ENCODE measurements at places on chromosomes 3 and 15.

DNA sequence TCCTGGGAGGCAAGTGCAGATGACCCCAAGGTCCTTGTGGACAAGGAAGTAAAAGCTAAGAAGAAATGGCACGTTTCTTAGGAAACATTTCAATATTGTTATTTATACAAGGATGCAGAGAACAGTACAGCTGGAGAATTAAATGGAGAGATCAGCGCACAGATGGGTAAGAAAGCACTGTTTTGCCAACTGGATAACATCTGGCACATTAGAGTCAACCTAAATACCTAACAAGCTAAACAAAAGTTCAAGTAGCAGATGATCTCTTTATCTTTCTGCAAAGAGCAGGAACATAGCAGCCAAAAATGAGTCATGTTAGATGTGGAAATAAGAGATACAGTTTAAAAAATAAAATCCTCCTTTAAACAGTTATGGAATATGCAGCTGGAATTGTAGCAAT, 15.7 kb upstream of the DPPA4 start:
- H3K4me3 ChIP-seq: no peak overlapping the region
- no peaks in the 10 kb centered on the region for H3K36me3 ChIP-seq
- no peak for DNase-seq
- no peak overlapping the region for H3K27ac ChIP-seq

DNA sequence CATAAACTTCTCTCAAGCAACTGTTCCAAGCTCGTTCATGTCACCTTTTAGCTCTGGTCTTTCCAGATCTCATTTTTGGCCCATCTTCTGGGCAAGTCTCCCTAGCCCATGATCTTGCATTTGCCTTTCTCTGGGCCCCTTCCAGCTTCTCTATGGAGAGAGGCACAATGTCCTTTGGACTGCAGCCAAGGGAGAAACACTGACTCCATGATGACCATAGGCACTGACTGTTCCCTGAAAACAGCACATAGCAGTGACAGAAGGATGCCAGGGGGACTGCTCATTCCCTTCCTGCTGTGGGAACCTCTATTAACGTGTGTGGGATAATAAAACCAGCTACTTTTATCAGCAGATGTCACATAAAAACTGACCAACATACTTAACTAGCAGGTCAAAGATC, 60.3 kb downstream of the STRIT1 start:
- no peaks in the 10 kb centered on the region for H3K27me3 ChIP-seq
- peaks cover 20% of the 10 kb centered on the region for H3K4me1 ChIP-seq
- peak overlapping the region; percentile 85 for H3K27ac ChIP-seq
- H3K4me3 ChIP-seq: no peak overlapping the region
- no peaks in the 10 kb centered on the region for H3K36me3 ChIP-seq
- no peak for DNase-seq

- peaks cover 19% of the 10 kb centered on the region for H3K4me1 ChIP-seq
- DNase-seq: no peak
- no peaks in the 10 kb centered on the region for H3K27me3 ChIP-seq
- no peak overlapping the region for H3K4me3 ChIP-seq
- H3K36me3 ChIP-seq: no peaks in the 10 kb centered on the region
These were observed 161.3 kb downstream of the ABHD5 start for GRCh38 chr3:43852066-43852465.

- H3K27ac ChIP-seq: peak overlapping the region; percentile 94
- H3K27me3 ChIP-seq: no peaks in the 10 kb centered on the region
- DNase-seq: peak; percentile 80
- no peak overlapping the region for H3K4me3 ChIP-seq
- H3K4me1 ChIP-seq: peaks cover 23% of the 10 kb centered on the region
These were observed 80.7 kb upstream of the ALDH1L1 start for GRCh38 chr3:126261037-126261436.

Measured in osteocyte (in vitro differentiated cells).